ENCODE measurements at places on chromosomes 7 and 10.

DNA sequence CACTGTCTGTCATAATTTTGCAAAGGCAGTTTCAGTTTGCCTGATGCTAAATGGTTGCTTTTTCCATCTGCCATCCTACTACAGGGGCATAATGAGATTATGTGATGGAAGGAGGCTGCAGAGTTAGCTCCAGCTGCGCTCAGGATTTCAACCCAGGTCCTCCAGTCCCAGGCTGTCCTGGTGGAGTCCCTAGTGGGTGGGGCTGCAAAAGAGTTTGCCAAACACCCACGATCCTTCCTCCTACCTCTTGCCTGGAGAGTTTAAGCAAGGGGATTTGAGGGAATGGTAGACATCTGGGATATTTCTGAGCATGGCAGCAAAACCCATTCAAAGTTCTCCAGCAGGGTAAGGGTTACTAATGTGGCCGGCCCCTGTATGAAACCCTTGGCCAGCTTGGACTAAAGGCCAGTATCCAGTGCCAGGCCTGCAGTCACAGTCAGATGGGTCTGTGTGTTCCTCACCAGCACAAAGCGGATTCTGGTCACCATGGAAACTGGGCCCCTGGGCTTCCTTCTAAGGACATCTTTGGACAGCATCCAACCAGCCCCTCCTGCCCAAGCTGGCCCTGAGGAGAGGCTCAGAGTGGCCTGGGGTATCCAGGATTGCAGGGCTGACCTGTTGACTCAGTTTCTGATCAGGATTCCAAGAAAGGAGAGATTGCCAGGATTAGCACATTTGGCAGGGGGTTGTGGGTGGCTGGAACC lies 42.7 kb upstream of the CHST3 start:
- DNase-seq, result no peak

GRCh38 chr7:78406531-78406930 lies 608.0 kb downstream of the PHTF2 start:
- DNase-seq, result no peak

DNA sequence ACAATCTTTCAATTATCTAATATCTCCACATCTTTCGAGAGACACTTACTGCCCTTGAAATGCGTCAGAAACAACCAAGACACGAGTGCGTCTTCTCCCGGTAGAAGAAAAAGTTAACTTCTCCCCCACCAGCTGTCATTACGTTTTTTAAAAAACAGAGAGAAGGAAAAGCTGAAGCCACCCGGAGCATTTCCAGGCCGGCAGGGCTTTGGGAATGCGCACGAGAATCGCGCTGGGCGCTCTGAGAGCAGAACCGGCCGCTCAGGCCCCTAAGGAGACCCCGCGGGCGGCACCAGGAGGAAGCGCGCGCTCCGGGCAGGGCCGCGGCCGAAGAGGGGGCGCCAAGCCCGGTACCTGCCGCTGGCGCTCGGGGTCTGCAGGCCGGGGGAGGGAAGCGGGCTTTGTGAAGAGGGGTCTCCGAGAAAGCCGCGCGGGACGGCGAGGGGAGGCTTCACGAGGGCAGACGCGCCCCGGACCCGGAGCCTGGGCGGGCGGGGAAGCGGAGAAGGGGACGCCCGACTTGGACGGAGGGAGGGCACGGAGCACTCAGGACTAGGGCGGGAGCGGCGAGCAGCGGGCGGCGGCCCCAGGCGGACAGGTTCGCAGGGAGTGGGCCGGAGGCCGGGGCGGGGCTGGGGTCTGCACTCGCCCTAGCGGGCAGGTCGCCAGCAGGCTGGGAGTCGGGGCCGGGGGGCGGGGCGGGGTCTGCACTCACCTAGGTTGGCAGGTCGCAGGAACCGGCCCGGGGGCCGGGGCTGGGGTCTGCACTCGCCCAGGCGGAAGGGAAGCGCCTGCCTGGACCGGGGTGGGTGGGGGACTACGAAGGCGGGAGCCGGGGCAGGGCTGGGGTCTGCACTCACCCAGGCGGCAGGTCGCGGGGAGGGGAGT lies 932 bp downstream of the ESYT2 start:
- DNase-seq, result no peak

DNA sequence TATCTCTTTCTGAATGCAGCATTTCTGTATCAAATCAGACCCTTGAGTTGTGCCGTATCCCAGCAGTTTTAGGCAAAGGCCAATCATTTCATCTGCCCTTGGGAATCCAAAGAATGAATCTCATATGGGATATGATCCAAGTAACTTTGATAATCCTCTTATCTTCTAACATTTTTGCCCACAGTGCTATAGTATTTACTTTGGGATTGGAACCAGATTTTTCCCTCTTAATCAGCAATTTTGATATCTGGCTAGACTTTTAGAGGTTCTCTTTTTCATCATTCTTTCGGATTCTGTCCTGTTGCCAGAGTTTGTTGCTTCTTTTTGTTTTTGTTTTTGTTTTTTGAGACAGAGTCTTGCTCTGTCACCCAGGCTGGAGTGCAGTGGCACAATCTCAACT lies 118.0 kb downstream of the NRF1 start:
- no peak for DNase-seq

DNA sequence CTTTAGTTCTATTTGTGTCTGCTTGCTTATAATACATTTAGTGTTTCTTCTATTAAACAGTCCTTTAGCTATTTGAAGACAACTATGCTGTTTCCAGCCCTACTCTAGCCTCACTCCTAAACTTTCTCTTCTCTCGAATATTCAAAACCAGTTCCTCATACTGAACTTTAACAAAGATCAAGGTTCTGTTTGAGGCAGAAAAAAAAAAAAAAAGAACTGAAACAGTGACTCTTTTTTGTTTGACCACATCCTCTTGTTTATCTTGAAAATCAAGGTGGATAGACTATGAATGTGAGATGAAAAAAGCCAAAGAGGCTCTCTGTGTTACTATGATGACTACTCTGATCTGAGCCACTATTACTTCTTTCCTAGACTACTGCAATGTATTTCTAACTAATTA lies 154.3 kb downstream of the ZNF365 start:
- DNase-seq, result no peak

DNA sequence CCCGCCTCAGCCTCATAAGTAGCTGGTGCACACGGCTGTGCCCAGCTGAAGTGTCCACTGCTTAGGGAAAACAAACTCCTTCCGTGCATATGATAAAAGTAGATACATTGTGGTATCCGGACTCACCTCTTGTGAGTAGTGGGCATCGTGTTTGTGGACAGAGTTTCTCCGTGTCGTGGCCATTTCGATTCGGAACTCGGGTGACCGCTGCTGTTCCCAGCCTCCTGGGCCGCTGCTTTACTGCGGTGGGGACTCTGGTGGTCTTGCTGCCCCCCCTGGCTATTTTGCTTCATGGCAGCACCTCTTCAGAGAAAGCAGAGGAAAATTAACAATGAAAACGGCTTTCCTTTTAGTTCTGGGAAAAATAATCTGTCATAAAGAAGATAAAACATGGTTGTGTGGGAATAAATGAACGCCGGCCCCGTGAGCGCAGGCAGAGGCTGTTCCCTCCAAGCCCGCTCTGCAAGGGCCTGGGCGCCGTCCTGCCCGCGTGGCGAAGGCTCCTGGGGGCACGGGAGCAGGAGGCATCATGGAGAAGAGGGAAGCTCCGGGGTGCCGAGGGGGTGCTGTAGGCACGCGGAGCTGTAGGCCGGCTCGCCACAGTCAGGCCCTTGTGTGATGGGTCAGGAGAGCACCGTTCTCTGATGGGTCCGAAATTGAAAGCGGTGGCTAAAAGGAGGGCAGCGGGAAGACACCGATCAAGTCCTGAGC lies 107.4 kb downstream of the ACTR3B start:
- DNase-seq, result no peak

DNA sequence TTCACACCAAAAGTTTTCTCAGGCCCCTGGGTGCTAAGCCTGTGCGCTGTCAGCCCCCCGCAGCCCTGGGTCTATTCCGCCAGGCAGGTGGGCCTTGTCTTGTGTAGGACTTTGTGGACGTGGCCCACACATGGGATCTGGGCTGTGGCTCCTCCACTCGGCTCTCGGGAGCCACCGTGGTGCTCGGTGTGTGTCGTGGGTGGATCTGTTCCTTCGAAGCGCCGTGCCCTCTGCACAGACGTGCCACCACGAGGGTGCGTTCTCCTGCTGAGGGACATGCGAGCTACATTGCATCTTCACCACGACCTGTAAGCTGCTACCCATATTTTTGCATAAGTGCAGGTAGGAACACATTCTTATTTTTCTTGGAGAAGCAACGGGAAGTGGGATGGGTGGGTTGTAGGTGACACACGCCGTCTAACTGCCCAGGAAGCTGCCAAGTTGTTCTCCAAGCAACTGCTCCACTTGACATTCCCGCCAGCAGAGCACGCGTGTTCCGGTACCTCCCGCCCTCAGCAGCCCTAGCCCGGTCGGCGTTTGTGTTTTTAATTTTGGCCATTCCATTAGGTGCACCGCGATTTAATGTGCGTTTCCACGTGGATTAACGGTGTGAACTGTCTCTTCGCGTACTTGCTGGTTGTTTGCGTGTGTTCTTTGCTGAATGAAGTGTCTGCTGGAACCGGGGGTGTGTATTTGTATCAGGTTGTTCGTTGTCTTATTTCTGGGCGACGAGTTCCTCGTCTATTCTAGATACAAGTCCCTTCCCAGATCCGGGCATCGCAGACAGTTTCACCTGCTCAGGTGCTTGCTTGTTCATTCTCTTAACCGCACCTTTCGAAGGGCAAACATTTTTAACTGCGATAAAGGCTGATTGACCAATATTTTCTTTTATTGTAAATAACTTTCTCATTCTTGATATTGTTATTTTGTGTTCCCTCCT lies 47.4 kb upstream of the CFAP46 start:
- DNase-seq, result no peak

DNA sequence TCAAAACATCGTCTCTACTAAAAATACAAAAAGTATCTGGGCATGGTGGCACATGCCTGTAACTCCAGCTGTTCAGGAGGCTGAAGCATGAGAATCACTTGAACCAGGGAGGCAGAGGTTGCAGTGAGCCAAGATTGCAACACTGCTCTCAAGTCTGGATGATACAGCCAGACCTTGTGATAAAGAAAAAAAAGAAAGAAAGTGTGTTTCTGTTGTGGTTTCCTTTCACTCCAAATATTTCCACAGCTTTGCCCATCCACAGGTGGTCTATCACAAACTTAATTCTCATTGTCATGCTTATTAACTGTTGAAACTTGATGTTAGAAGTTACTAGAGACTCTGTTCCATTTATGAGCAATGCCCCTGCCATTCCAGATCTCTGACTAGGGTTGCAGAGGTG lies 316.0 kb upstream of the SEMA3C start:
- no peak for DNase-seq

DNA sequence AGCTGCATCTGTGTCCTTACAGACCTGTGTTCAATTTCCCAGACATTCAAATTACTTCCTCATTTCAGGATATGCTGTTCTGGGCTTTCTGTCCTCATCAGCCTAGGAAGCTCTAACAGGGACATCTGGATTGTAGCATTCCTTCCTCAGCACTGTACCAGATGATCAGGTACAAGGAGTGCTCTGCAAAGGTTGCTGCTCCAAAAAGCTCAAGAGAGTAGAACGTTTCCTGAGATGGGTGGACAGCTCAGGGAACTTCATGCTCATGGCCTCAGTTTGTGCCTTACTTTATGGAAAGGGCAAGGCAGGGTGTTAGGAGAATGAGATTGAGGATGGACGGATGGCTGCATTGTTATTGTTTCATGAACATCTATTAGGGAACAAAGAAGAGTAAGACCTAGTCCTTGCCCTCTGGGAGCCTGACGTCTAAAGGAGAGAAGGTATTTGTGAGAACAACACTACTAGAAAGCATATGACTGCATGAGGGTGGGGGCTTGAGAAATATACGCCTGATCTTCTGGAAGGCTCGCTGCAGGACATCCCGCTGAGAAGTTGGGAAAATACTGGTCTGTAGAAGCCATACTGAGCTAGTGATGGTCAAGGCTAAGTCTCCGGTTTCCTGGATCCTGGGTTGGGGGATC lies 10.5 kb upstream of the ZNF212 start:
- no peak for DNase-seq

DNA sequence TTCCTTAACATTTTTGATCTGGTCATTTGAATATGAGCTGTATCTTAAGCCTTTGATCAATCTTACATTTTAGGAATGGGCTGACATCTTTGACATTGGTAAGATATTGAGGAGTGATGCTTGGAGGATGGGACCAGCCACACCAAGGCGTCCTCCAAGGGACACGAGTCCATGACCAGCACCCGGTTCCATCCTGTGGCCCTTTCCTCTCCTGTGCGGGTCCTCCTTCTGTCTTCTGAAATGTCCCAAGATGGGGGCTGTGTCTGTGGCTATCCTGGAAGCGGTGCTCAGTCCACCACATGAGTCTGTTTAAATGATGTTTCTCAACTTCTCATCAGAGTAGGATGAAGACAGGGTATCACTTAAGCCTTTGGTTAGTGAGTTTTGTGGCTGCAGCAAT lies 67.3 kb upstream of the SHH start:
- DNase-seq, result no peak

GRCh38 chr10:70540789-70541360 lies 61.7 kb downstream of the PRF1 start:
- no peak for DNase-seq

DNA sequence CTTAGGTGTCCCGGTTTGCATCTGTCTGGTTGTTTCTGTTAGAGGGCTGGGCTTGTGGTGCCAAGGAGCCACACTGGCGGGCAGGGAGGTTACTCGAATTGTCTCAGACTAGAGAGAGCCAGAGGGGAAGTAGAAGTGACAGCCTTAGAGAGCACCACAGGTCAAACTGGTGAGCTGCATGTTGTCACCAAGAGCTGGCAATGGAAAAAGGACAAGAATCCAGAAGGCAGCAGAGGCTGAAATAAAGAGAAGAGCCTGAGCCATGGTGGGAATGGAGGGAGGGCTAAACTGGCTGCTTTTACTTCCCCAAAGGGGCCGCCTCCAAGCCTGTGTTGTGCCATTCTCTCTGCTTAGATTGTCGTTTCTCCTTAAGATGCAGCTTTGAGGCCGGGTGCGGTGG lies 31.1 kb upstream of the RHBDD2 start:
- DNase-seq, result no peak

- no peak for DNase-seq
These were observed 50.6 kb upstream of the RET start for GRCh38 chr10:43026039-43026973.

Measured in skeletal muscle cell (primary cell).